ENCODE measurements at places on chromosomes 7 and 10.
A peak's percentile ranks its signal among the peaks of the same experiment; 100 is the strongest.

DNA sequence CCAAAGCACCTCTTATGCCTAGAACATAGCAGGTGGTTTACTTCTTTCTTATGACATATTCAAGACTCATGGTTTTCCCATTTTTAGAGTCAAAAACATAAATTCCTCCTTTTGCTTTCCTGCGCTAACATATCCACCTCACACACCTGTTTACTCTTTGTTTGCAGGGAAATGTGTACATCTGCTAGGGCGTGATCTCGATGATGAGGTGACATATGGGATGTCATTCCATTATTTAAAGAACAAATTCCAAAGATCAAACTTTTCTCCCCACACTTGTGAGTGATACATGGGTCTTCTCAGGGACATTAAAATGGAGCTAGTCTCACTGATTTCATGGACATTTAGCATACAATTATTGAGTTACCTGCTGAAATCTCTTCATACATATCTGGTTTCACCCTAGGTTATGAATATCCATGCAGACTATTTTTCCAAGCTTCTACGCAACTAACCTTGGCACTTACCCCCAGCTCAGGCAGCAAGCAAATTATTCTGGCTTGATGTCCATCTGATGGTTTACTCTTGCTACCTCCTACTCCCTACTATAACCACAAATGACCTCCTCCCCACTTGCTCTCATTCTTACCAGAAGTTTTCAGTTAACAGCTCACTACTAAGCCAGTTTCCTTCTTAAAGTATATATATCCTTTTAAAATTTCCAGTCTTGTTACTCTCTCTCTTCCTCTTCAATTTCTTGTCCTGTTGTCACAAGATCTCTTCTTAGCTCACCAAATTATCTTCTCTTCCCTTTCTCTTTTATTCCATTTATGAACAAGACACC, 208.5 kb downstream of the RNLS start:
- DNase-seq, result no peak

DNA sequence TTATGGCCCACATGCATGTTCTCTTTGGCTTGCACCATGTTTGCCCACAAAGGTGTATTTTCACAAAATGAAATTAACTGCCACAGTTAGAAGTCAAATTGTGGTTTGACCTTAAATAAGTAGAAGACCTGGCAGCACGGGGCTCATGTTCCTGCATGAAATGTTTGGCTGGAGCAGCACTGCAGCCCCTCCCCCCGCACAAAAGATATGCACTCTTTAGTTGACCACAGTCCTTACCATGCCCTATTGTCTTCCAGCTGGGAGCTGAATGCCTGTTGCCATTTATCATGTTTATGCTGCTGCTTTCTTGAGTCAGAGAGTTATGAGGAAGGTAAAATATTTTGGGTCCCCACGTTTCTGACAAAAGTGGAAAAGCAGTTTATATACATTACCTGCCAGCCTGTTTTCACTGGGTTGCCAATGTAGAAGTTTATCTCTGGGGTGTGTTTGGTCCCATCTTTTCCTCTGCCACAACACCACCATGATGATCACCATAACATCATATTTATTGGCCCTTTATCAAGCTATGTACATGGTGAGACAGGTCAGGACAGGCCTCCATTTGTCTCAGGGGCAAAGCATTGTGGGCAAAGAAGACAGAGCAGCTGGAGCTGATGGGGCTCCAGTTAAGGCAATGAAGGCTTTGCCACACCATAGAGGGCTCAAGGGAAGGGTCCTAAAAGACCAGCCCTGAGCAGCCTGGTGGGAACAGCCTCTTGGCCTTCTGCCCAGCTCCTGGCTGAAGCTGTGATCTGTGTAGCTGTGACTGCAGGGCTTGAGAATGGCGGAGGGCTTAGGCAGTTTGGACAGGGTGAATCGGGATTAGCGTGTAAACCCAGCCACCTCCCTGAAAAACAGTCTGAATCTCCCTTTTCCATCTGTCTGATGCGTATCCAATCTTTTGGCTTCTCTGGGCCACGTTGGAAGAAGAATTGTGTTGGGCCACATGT, 5.4 kb downstream of the PRF1 start:
- no peak for DNase-seq

DNA sequence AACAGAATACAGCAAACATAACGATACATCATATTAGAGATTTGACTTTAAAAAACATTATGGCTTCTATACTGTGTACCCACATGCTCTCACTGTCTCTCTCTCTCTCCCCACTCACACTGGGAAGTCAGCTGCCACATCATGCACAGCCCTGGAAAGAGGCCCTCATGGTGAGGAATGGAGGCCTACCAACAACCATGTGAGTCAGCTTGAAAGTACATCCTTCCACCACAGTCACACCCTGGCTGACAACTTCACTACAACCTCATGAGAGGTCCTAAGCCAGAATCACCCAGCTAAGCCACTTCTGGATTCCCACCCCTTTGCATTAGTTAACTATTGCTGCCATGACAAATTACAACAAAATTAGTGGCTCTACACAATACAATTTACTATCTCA, 23.3 kb upstream of the GPR22 start:
- DNase-seq, result no peak

GRCh38 chr10:89360157-89360556, 17.7 kb upstream of the IFIT1B start:
- no peak for DNase-seq

DNA sequence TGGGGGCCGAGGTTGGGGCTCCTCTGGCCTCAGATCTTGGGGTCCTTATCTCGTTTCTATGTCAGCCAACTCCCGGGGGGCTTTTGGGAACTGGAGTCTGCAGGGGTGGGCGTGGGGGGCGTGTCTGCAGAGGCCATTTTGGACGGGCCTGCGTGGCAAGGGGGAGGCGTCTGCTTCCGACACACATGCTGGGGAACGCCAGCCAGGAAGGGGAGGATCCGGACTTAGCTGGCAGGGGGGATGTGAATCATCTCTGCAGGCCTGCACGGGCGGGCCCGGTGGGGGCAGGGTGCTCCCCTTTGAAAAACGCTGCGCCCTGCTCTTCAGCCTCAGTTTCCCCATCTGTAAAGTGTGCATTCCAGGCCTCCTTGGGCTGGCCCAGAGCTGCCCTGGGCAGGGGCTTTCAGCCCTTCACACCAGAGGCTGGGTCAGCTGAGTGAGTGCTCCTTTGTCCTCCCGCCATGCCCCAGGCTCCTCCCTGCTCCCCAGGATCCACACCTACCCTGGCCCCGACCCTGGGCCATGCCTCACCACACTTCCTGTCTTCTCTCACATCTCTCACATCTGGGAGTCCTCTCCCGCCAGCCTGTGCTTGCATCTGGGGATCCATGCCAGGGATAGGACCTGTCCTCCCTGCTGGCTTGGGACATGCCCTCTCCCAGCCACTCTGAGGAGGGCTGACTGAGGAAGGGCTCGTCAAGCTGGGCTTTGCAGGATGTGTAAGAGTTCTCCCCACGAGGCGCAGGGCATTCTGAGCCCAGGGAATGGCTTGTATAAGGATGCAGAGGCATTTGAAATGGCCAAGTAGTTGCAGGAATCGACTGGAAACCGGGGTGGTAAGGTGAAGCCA, 172.6 kb upstream of the TNRC18 start:
- peak; percentile 94 for DNase-seq

Measured in amniotic stem cell (primary cell).